ENCODE measurements at places on chromosomes 3 and 15. TPM values are rescaled to one million over a fixed set of nuclear protein-coding genes. Genes with fewer than 3 reads are reported as not detected.

Gene SORD
- 5.7 TPM for polyA plus RNA-seq

Gene LSAMP
- 0.38 TPM for polyA plus RNA-seq

Gene IQSEC1
- polyA plus RNA-seq: 12.6 TPM

Gene TM4SF4
- polyA plus RNA-seq: 0.20 TPM

Gene GABRB3
- polyA plus RNA-seq: 0.50 TPM

Gene RHOA
- 367 TPM for polyA plus RNA-seq

Gene CFAP100
- not detected for polyA plus RNA-seq

Gene TMEM212
- not detected for polyA plus RNA-seq

Gene HRH1
- 4.4 TPM for polyA plus RNA-seq

Gene NR1I2
- polyA plus RNA-seq: 0.20 TPM

Gene PGBD4
- polyA plus RNA-seq: 0.13 TPM

Gene APBA2
- polyA plus RNA-seq: 0.41 TPM

Gene RBMS3
- 26.8 TPM for polyA plus RNA-seq

Gene MOBP
- 0.03 TPM for polyA plus RNA-seq

Gene CASR
- polyA plus RNA-seq: not detected

Gene TGM4
- polyA plus RNA-seq: not detected

Gene GABRR3
- not detected for polyA plus RNA-seq

Gene TARS3
- 13.6 TPM for polyA plus RNA-seq

Gene ZMYND10
- polyA plus RNA-seq: 0.13 TPM

Gene COL8A1
- 277 TPM for polyA plus RNA-seq

Gene TUSC7
- not detected for polyA plus RNA-seq

Gene EPHA3
- polyA plus RNA-seq: 2.8 TPM

Gene CELSR3
- 0.25 TPM for polyA plus RNA-seq

Gene WNT7A
- polyA plus RNA-seq: not detected

Gene ZBED2
- not detected for polyA plus RNA-seq

Gene B3GALNT1
- polyA plus RNA-seq: 8.8 TPM

Gene C3orf20
- not detected for polyA plus RNA-seq

Gene BFSP2
- not detected for polyA plus RNA-seq

Gene SLC27A2
- 2.1 TPM for polyA plus RNA-seq

Gene SERPINI2
- polyA plus RNA-seq: 0.64 TPM

Gene PLOD2
- polyA plus RNA-seq: 30.8 TPM

Gene NMB
- 3.8 TPM for polyA plus RNA-seq

Gene RPUSD2
- polyA plus RNA-seq: 4.4 TPM

Gene COL7A1
- 3.9 TPM for polyA plus RNA-seq

Gene TLR9
- polyA plus RNA-seq: not detected

Gene NSUN3
- polyA plus RNA-seq: 12.3 TPM

Gene DNAH12
- not detected for polyA plus RNA-seq

Gene C3orf85
- 0.82 TPM for polyA plus RNA-seq

Gene CD96
- polyA plus RNA-seq: 1.6 TPM
